NCI-H1105 treated with DMSO at 0.1 percent for 48 hours (cell line): ENCODE measurements at places on chromosomes 13 and 19.

GRCh38 chr13:44574466-44574855 is 1.7 kb downstream of the TSC22D1 start:
- no peak for DNase-seq

GRCh38 chr19:31277516-31277915 is 71.7 kb downstream of the TSHZ3 start:
- no peak for DNase-seq

DNA sequence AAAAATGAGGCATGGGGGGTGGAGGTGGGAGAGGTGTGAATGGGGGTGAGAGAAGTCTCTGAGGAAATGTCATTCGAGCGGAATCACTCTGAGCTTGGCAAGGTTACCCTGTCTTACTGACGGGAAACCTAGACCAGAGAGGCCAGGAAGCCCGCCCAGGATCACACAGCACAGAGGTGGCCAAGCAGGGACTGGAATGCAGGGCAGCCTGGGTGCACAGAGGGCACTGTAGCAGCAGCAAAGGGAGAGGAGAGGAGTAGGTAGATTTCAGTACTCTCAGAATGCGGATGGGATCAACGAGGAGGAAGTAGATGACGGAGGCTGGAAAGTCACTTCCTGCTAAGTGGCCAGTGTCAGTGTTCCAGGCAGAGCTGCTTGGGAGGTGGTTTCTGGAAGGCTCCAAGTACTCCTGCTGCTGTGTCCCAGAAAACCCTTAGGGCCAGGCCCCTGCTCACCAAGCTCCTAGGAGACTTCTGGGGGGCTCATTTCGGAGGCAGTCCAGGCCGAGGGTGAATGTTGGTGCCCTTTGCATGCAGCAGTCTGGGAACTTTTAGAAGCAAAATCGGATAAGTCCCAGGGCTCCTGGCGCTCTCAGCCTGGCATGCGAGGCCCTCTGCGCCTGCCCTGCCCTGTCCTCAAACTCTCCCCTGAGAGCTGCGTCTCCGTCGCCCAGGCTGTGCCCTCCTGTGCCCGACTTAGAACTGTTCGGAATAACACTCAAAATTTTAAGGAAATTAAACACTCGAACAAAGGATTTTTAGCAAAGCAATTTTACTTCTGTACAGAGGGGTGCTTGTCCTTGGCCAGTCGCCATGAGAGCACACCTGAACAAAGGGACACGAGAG is 33.5 kb downstream of the DNM2 start:
- DNase-seq, result no peak

DNA sequence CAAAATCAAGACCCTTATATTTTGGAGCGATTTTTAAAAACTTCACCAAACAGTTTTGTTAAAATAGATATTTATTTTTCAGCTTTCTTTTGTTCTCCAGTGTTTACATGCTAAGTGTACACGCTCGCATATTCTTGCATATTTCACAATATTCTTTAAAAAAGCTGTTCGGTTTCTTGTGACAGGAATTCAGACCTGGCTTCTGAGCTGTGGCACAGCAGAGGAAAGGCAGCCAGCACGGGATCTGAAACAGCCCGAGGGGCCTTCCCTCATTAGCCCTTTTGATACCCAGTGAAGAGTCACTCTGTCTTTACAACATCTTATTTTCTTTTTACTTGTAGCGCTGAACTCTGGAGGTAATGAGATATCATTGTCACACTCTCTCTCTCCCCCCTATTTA is 234.0 kb downstream of the B3GLCT start:
- no peak for DNase-seq

GRCh38 chr13:24687611-24688010 is 7.4 kb downstream of the ATP12A start:
- no peak for DNase-seq

GRCh38 chr19:29806098-29806866 is 5.5 kb upstream of the CCNE1 start:
- DNase-seq, result no peak

DNA sequence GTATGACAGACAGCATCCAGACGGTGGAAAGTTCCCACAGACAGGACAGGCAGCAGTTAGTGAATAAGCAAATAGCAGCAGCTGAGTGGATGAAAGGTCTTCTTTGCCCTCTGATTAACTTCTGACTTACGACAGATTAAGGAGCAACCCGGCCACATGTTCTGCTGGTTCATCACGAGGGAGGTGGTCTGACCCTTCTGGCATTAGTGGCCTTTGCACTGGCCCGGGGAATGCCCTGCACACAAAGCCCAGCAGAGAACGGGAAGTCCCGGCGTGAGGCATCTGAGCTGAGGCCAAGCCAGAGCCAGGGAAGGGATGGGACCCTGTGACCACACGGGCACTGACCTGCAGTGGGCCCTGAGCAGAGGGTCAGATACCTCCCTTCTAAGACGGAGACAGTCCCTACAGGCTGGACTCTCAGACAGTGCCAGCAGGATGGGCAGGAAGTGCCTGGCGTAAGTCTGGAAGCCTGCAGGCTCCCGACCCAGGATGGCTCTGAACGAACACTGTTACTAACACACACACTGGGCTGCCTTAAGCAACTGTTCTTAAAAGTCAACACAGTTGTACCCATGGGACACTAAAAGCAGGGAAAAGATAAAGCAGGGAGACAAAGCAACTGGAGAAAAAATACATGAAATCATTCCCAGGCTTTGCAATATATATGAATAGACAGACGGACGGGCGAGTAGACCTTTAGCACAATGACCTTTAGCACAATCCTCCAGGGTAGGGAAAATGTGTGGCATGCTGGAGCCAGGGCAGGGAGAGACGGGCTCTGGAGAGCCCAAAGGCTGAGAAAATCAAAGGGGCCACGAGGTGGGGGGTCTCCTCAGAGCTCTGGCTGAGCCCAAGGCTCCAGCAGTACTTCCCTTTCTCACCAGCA is 6.3 kb downstream of the C19orf12 start:
- no peak for DNase-seq
